ENCODE measurements at places on chromosomes 2 and 18.

DNA sequence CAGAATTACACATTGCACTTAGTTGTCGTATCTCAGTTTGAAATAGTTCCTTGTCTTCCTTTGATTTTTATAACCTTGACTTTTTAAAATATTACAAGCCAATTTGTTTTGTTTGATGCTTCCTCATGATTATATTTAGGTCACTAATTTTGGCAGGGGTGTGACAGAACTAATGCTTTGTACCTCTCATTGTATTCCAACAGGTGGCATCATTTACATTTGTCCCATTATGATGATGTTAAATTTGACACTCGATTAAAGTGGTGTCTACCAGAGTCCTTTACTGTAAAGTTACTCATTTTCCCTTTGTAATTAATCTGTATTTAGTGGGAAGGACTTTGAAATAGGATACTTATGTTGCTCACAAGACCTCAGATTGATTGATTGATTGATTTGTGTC is 21.5 kb upstream of the MFSD2B start:
- peak; percentile 56 for DNase-seq

DNA sequence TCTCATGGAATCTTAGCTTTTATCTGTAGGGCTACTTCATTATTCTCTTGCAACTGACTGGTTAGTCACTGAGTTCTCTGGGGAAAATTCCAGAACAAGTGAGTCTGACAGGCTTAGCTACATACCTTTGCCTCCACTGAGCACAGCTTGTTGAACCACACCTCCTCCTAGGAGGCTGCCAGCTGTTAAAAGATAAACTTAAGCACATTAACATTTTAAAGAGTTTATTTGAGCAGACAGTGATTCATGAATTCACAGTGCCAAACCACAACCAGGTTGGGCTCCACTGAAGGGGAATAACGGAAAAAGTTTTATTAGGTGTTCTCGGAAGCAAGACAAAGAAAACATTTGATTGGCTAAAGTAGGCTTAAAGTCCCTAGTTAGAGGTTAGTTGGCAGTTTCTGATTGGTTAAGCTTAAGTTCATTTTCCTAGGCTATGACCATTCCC is 12.5 kb upstream of the SLC38A11 start:
- no peak for DNase-seq

DNA sequence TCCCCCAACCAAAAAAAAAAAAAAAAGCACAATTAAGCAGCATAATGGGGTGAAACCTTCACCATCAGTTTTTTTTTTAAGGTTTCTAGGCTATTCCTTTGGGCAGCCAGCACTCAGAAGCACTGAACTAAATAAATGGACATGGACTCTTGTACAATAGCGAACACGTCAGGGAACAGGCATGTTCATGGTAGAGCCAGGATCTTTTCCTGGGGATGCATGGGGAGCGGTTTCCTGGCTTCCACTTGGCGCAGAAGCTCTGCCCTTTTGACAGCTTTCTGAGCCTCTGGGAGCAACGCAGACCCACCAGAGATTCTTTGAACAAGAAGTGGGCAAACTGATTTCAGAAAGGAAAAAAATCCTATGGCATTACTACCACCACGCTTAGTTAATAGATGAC is 35.0 kb downstream of the ALPK2 start:
- no peak for DNase-seq

GRCh38 chr2:26619096-26619495 is 22.1 kb downstream of the CIB4 start:
- no peak for DNase-seq

- DNase-seq = peak; percentile 68
These were observed 25.3 kb downstream of the CRIM1 start for GRCh38 chr2:36380624-36381481.

Data from SW 1271 (cell line).